Fibroblast of the conjunctiva (primary cell): ENCODE measurements at places on chromosomes 11 and 22.

DNA sequence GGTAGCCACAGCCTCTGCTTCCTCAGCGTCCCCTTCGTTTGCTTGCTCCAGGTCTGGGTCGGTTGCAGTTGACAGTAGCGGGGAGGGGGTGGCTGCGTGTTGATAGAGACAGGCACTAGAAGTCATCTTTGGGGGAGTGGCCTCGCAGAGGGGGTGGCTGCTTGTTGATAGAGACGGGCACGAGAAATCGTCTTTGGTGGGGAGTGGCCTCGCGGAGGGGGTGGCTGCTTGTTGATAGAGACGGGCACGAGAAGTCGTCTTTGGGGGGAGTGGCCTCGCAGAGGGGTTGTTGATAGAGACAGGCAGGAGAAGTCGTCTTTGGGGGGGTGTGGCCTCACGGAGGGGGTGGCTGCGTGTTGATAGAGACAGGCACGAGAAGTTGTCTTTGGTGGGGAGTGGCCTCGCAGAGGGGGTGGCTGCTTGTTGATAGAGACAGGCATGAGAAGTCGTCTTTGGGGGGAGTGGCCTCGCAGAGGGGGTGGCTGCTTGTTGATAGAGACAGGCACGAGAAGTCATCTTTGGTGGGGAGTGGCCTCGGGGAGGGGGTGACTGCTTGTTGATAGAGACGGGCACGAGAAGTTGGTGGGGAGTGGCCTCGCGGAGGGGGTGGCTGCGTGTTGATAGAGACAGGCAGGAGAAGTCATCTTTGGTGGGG is 328.3 kb downstream of the TBC1D22A start:
- DNase-seq = peak; percentile 17

GRCh38 chr22:49240016-49240380 is 587.7 kb downstream of the BRD1 start:
- DNase-seq = no peak

DNA sequence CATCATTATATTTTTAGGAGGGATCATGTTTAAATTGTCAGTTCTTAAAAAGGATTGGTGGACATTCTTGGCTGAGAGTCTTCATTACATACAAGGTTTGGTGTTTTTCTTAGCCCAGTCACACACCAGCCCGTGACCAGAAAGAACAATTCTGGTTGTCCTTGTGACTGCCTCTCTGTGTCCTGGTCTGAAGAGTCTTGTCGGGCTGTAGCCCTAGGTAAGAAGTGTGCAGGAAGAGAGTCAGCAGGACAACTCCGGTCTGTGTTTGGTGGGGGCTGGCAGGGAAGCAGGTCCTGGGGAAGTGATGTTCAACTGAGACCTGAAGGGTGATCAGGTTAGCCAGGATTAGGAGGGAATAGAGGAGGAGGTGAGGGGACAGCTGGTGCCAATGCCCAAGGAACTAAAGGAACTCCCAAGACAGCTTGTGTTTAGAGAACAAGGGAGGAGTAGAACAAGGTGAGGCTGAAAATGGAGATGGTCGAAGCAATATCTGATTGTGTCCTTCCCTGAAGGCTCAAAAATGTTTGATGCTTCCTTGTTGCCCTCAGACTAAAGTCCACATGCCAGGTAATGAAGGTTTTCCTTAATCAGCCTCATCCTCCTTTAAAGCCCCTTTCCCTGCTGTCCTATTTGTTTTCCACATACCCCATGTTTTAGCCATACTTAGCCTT is 65.3 kb upstream of the ADORA2A start:
- DNase-seq = no peak

DNA sequence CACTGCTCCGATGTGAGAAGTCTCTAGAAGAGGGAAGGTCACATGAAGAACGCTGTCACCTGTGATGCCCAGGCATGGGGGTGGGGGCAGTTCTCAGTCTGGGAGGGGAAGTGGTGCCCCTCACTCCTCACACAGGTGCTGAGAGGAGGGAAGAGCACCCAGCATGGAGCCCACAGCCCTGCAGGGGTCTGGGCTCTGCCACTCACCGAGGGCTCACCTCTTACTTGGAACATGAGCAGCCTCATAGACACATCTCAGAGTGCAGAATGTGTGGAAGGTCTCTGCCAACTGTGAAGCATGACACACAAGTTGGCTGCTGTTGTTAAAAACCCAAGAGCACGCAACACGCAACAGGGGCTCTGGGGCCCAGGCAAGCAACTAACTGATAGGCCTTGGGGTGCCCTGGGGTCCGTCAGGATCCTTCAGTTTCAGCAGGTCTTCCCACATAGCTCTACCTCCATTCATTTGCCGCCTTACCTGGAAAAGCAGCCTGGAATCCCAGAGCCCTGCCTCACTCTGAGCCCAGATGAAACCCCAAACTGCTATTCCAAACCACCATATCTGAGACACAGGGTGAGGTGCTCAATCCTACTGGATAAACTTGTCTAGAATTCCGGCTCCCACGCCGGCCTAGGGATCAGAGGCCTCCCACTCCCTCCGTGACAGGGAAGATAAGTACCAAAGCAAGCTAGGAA is 17.5 kb upstream of the TMPRSS4 start:
- DNase-seq = no peak

GRCh38 chr22:46115755-46116490 is 34.4 kb upstream of the PPARA start:
- no peak for DNase-seq

- no peak for DNase-seq
These were observed 1.3 kb downstream of the RNF169 start for GRCh38 chr11:74749965-74750296.

GRCh38 chr22:36981247-36981775 is 37.9 kb downstream of the TST start:
- no peak for DNase-seq

DNA sequence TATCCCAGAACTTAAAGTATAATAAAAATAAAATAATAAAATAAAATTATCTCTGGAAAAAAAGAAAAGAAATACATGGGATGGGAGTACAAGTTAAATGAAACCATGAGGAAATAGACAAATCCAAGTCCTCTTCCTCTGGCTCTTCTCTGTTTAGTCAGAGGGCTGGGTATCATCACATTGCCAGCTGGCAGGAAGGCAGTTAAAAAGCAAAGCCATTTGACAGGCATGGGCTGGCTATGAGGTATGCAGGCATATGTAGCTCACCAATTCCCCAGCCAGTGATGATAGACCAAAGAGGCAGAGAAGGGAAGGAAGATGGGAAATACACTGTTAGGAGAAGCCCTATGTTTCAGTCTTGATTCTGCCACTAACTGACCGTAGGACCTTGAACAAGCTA is 6.5 kb downstream of the LYVE1 start:
- DNase-seq = no peak

- no peak for DNase-seq
These were observed 99.0 kb upstream of the DRD2 start for GRCh38 chr11:113574171-113574570.

DNA sequence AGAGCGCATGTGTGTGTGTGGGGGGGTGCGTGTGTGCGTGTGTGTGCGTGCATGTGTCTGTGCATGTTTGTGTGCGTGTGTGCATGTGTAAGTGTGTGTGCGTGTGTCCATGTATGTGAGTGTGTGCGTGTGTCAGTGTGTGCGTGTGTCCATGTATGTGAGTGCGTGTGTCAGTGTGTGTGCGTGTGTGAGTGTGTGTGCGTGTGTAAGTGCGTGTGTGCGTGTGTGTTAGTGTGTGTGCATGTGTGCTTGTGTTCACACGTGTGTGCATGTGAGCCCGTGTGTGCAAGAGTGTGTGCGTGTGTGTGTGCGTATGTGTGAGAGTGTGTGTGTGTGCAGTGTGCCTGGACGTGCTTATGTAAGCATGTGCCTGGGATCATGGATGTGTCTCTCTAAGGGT is 14.7 kb upstream of the APOL6 start:
- DNase-seq = no peak

DNA sequence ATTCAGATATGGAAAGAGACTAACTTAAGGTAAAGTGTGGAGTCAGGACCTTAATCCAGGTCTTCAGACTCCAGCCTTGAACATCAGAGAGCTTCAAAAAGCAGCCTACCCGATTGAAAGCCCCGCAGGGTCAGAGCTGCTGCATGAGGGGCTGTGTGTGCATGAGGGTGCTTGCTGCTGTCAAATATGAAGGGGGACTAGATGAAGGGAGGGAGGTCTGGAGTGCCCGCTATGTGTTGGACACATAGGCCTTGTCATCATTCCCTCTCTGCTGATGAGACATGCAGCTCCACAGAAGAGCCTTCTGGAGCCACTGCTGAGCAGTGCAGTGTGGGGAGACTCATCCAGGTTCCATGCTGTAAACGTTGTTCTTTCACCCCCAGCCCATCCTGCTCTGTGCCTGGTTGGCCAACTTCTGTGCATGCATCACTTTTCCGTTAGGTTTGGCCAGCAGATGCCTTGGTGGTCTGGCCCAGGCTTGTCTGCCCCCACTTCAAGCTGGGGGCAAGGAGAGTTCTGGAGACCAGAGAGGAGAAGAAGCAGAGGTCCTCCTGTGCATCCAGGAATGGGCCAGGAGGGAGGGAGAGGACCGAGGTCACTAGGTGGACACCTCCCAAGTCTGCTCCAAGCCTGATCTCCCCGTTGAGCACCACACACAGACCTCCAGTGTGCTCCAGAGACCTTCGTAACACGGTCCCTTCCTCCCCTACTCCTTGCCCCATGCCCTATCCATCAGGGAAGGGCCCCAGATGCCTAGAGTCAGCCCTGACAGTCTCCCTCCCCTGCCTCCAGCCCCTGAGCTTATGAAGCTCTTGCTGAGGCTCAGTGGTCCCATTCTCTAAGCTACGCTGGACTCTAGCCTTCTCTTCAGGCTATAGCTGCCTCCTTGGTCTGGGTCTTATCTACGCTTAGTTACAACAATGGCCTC is 32.0 kb downstream of the LRRC32 start:
- DNase-seq = no peak

DNA sequence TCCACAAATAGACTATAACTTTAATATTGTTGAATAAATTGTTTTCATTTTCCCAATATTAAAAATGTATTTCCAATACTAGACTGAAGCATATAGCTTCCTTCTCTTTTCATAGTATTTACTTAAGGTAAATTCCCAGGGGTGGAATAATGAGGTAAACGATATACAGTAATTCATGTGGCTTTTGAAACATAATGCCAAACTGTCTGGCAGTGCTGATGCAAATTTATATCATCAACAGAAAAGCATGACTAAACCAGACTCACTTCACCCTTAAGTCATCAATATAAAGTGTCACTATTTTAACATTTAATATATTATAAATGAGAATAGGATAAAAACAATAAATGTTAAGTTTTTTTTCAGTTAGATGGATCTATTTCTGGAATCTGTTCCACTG is 13.6 kb downstream of the C2CD3 start:
- DNase-seq = no peak

GRCh38 chr11:10044618-10045017 is 249.4 kb downstream of the SBF2 start:
- DNase-seq = no peak

DNA sequence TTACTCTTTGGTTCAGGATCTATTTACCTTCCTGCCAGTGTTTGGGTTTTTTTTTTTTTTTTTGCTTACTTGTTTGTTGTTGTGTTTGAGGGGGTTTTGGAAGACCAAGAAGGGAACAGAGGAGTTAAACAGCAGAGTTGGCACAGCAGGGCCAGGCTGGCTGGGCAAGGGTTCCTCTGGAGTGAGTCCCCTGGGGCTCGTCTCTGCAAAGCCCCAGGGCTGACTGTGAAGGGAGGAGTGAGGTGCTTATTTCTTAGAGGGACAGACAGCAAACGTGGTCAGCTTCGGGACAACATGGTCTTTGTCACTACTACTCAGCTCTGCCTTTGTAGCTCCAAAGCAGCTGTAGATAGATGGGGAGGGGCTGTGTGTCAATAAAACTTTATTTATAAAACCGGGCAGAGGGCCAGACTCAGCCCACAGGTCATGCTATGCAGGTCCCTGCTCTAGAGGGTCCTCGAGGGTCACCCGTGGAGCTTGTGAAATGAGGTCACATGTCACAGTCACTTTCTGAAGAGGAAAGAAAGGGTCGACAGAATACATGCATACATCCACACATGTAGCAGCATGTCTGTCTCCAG is 1404.7 kb downstream of the BRD1 start:
- no peak for DNase-seq

DNA sequence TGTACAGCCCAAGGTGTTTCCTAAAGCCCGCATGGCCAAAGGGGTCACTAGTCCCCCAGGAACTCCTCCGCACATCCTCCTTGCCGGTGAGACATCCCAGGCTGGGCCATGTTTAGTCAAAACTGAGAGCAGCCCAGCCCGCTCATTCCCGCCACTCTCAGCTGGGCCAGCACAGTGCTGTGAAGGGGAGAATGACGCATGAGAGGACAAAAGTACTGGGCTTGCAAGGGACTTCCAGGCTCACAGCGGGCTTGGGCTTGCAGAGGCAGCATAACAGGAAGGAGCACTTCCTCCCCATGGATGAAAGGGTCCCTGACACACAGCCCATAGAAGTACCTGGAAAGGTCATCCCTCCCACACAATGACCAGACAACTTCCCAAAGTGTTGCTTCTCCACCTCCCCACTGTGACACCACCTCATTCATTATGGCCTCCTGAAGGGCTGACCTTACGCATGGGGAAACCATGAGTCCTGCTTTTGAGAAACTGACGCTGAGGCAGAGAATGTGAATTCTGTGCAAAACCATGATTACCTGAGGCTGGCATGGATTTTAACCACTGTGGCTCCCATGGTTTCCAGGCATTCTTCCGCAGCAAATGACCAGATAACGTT is 19.1 kb downstream of the ETS1 start:
- no peak for DNase-seq

- DNase-seq = peak; percentile 51
These were observed 8.5 kb downstream of the CCDC88B start for GRCh38 chr11:64348383-64349024.

DNA sequence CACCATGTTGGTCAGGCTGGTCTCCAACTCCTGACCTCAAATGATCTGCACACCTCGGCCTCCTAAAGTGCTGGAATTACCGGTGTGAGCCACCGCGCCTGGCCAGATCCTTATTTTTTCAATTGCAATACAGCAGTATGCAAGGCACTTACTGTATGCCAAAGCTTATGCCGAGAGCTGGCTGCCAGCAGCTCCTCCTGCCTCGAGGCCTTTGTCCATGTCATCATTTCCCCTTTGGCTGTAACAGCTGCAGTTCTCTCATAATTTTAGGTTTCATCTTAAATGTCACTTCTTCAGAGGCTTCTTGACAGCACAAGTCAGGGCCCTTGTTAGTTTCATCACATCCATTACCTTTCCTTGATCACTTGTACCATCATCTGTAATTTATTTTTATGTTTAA is 1.5 kb upstream of the SREBF2 start:
- DNase-seq = no peak

DNA sequence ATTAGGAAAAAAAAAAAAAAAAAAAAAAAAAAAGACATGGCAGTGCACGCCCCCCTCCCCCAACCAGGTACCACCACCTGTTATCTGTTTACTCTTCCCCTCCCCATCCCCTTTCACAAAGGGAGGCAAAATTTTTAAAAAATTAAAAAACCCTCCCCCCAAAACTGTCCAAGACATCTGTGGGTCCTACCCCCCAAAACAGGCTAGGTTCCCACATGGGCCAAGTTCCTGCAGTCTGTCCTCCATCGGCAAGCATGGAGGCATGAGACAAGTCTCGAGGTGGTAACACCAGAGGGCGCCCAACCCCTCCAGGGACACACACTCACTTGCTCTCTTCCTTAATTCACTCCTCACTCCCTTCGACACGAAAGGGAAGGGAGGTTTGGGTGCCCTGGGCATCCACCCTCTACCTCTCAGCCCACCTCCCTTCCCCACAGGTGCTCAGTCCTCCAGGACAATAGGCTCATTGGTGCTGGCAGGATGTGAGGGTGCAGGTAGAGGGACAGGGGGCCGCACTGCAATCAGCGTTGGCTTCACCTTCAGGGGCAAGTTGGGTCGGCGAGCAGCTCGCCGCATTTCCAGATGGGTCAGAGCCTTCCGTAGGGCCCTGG is 2.2 kb upstream of the TUT1 start:
- DNase-seq = no peak
